IMR-90 (cell line): ENCODE measurements at places on chromosomes 2 and 18. TPM values are rescaled to one million over a fixed set of nuclear protein-coding genes. Genes with fewer than 3 reads are reported as not detected.

The ABI2 gene
- total RNA-seq = 35.0 and 35.7 TPM in 2 replicates

GRCh38 chr2:11395389-11395788, 51.0 kb upstream of the ROCK2 start:
- DNase-seq = no peak

GRCh38 chr18:6885992-6886796, 156.7 kb downstream of the ARHGAP28 start:
- DNase-seq = peak; percentile 59

The CREG2 gene
- total RNA-seq = not detected in 2 replicates

GRCh38 chr2:215436705-215437565, 1.1 kb upstream of the FN1 start:
- no peak for DNase-seq

The DNAJC5G gene
- total RNA-seq = not detected in 2 replicates

- no peak for DNase-seq
Measured at GRCh38 chr18:42734520-42734919, 381.0 kb downstream of the RIT2 start.

DNA sequence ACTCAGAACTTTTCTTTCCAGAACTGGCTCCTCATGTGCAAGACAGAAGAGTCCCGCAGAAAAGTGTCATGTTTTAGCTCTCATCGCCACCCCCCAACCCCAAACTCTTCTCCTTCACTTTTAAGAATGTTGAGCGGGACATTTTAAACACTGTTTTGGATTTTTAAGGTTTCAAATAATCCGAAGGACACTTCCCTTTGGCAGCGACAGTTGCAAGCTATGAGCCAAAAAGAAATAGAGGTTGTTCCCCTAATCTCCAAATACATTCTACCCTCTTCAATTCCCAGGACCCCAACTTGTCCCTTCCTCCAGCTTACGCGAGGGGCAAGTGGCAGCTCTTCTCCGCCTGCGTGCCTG, 678 bp upstream of the UBE2E3 start:
- peak; percentile 6 for DNase-seq

GRCh38 chr18:51153659-51154371, 43.7 kb downstream of the MEX3C start:
- DNase-seq = no peak

The SEC11C gene
- 8.9 and 10.6 TPM in 2 replicates for total RNA-seq

The LCT gene
- total RNA-seq = under 0.01 TPM in 1 of 2 replicates, not detected in the other

DNA sequence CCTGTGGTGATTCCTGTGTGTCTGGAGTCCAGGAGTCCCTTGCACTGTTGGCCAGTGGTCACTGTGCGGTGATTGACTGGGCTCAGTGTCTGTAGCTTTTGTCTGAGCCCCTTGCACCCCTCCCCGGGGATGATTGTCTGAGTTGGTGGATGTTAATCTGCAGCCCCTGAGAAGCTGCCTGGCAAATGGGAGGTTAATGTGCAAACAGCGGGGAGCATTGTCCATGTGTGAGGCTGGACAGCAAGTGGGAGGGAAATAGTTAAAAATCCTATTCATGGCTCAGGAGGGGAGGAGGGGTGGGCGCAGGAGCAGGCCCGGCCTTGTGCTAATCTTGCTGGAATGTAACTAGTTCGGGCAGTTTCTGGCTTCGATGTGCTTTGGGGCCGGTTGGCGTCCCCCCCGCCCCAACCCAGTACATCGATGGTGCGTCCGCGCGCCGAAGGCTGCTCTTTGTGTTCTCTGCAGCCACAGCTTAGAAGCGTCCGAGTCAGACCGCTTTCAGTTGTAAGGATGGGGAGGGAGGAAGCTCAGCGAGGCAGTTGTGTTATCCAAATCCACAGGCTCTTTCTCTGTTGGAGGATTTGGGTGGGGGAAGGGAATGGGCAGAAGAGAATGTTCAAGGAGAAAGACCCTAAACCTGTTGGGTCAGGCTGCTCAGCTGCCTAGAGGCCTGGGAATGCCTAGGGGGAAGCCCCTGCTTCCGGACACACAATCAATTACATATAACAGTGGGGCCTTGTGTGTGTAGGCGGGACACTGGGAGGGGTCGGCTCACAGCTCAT, 71.8 kb downstream of the TGOLN2 start:
- DNase-seq = peak; percentile 80

The REG3G gene
- not detected in 2 replicates for total RNA-seq

The GPR148 gene
- total RNA-seq = not detected in 2 replicates

DNA sequence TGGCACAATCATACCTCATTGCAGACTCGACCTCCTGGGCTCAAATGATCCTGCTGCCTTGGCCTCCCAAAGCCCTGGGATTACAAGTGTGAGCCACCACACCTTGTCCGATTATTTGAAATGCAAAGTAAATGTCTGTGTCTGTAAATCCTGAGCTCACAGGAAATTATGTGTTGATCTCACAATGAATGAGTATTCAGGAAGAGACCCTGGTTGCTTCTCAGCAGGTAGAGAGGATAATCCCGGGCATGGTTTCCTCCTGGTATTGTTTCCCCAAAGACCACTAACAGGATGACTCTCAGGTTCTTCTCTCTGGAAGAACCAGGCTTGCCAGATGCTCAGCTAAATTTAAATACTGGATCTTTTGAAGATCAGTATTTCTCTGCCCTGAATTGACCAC, 147.6 kb downstream of the LDLRAD4 start:
- DNase-seq = no peak

- DNase-seq = no peak
Measured at GRCh38 chr2:176284461-176285049, 15.3 kb downstream of the MTX2 start.

DNA sequence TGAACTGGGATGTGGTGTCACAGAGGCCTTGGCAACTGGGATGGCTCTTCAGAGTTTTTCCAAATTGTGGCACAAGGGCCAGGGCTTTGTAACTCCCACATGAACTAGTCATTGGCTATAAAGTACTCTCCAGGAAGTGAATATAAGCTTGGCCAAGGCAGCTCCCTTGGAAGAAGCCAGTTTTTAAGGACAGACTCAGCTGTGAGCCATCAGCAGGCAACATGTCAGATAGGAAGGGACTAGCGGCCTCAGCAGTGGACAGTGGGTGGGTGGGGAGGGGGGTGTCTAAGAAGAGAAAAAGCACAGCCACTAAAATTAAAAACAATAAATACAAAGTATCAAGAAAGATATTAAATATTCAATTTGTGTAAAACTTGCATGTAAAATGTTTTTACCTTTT, 691.1 kb upstream of the PIK3C3 start:
- no peak for DNase-seq

- DNase-seq = peak; percentile 95
Measured at GRCh38 chr2:177314194-177314593, 49.7 kb upstream of the NFE2L2 start.

GRCh38 chr2:131042148-131042775, 51.0 kb downstream of the FAM168B start:
- no peak for DNase-seq

DNA sequence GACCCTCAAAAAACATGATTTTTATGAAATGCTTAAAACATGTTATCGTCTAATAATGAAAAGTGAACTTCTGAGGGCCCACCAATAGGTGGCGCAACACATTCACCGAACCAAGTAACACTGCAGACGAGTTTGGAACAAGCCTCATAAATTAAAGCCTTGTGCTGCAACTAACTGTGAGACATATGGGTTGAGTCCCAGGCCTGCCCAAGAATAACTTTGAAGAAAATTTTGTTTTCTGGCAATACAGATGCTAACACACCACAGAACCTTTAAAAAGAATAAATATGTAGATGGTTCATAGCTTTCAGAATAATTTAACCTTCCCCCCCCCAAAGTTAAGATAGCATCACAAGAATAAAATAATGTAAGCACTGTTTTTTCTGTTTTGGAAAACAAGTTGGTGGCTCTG, 285.9 kb downstream of the RNF144A start:
- peak; percentile 56 for DNase-seq

DNA sequence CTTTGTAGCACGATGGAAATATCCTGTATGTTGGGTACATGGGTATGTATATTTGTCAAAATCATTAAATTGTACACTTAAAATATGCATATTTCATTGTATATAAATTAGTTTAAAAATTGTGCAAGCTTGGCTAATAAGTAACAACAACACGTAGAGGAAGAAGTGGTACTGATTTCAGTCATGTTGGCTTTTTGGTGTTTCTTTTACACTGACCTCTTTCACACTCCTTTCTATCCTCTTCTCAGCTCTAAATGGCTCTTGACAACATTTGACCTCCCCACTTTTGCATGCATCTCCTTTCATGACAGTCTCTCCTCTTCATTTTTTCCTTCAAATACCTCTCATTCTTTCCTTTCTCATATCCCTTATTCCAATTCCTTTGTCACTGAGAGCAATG, 801.4 kb upstream of the ZEB2 start:
- no peak for DNase-seq

The PLB1 gene
- total RNA-seq = 0.90 and 1.4 TPM in 2 replicates

- DNase-seq = no peak
Measured at GRCh38 chr2:106073678-106074406, 120.3 kb downstream of the UXS1 start.

GRCh38 chr2:107931412-107931811, 54.9 kb upstream of the SLC5A7 start:
- DNase-seq = no peak

The CCDC102B gene
- 0.54 and 1.7 TPM in 2 replicates for total RNA-seq

DNA sequence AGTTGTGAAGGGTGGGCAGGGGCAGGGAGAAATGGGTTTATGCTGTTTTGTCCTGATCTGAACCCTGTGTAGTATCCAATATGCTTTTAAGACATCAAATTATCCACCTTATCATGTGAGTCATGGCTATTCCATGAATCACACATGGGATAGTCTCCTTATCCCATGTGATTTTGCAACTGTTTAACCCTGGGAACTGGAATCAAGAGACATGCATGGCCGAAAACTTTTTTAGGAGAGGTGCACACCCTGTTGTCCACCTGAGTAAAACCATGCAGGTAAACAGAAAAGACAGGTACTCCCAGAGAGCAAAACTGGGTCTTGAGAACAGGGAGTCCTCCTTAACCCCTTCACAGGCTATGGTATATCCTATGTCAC, 490.6 kb upstream of the HS6ST1 start:
- peak; percentile 23 for DNase-seq

GRCh38 chr2:102391565-102391964, 31.4 kb upstream of the IL18RAP start:
- DNase-seq = no peak

The RESP18 gene
- total RNA-seq = not detected in 2 replicates

The CEP76 gene
- total RNA-seq = 8.1 and 8.3 TPM in 2 replicates

The CHRND gene
- not detected in 2 replicates for total RNA-seq

The ELOA2 gene
- not detected in 2 replicates for total RNA-seq

The CHAC2 gene
- 3.9 and 6.9 TPM in 2 replicates for total RNA-seq

DNA sequence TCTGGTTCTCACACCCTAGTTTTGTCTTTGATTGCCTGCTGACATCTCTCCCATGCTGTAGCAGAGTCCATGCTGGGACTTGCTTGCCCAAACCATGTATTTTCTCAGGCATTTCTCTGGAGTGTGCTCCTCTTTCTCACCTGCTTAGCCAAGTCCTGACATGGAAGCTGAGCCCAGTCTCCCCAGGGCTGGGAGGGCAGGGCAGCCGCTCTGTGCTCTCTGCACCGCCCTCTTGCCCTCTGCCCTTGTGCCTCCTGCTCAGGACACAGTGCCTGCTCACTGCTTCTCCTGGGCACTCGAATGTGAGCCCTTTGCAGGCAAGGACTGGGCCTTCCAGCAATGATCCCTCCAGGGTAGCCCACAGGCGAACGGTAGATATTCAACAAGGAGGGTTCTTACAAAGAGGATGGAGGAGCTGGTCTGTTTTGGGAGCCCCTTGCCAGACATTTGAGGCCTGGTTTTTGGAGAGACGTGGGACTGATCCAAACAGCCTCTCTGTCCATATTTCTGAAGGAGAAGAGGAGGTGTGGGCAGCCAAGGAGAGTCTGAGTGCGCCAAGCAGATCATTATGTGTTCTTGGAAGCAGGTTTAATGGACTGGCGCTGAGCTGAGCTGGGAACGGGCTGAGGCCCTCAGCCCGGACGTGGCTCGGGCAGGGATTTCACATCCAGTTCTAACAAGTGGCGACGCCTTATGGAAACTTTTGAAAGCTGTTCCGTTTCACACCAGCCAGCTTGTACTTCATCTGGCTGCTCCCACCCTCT, 4.0 kb downstream of the SLC14A2 start:
- DNase-seq = no peak

DNA sequence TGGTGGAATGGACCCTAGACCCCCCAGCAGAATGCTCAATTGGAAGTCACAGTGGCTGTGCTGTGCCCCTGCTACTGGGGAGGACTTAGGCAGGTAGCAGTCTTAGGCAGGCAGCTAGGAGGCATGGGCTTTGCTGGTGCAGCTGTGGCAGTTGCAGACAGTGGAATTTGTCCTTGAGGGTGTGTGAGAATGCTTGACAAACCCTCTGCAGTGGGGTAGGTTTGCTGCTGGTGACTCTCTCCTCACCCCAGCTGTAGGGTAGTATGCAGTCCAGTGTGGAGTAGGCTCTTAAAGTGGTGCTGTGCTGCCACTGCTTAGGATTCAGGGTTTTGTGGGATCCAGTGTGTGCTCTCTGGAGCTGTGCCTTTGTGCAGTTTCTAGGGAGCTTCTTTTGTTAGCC, 61.3 kb downstream of the NUP35 start:
- DNase-seq = peak; percentile 8

The G6PC2 gene
- total RNA-seq = not detected in 2 replicates

DNA sequence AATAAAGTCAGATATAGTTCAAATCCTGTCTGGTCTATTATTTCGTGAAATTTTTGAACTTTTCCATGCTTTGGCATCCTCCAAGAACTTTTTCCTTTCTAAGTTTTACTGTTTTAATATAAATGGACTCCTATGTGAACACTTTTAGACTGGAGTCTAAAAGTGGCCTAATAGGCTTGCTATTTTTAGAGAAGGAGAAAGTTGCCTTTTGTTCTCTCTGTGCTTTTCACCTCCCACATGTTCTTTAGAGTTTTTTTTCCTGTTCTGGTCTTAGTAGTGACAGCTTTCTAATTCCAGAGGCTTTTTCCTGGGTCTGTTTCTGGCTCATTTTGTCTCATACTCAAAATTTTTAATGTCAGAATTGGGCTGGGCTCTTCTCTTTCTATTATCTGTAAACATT, 72.2 kb downstream of the ADAM23 start:
- no peak for DNase-seq

DNA sequence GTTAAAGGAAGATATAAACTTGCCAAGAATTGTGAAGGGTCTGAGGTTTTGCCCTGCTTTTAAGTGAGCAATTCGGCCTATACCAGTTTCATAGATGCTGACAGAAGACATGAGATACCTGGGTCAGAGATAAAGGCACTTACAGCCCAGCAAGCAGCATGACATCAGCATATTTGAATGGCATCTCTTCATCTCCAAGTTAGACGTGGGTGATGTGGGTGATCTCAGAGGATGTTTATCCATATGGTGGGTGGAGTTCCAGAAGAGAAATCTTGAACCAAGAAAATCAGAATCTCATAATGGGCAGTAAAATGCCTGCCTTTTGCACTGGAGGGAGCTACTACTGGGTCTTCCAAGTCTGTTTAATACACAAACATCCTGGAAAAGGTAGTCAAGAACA, 44.7 kb downstream of the GYPC start:
- peak; percentile 81 for DNase-seq

The BAZ2B gene
- total RNA-seq = 42.1 and 49.7 TPM in 2 replicates

DNA sequence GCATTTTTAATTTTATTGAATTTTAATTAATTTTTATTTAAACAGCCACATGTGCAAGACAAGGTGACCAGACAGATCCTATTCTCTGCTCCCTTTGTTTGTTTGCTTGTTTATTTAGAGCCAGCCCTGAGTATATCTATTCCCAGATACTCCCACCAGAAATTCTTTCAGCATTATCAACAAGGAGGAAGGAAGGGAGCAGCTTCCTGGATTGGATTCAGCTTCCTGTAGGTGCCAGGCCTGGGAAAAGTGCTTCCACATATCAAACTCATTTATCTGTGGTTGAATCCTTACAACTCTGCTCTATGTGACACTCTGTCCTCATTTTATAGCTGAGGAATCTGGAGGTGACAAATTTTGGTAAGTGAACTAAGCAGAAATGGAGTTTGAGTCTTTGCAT, 60.5 kb upstream of the KLF7 start:
- DNase-seq = peak; percentile 19

GRCh38 chr2:214624166-214624760, 185.2 kb downstream of the BARD1 start:
- DNase-seq = no peak
